ENCODE measurements at places on chromosomes 16 and 17.

DNA sequence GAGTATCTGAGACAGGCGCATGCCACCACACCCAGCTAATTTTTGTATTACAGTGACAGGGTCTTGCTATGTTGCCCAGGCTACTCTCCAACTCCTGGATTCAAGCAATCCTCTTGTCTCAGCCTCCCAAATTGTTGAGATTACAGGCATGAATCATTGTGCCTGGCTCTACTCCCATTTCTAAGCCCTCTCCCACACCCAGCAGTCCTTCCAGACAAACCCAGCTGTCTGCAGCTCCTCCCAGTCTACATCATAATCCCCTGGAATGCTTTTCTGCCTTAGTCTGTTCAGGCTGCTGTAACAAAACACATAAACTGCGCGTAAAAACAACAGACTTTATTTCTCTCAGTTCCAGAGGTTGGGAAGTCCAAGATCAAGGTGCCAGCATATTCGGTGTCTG, 144.5 kb downstream of the GRIN2A start:
- DNase-seq = no peak

GRCh38 chr17:2655546-2655945, 56.0 kb downstream of the CLUH start:
- DNase-seq = no peak

- peak; percentile 5 for DNase-seq
Observed at GRCh38 chr17:29195465-29196081, 15.4 kb upstream of the MYO18A start.

- no peak for DNase-seq
Observed at GRCh38 chr16:17555176-17555575, 84.4 kb upstream of the XYLT1 start.

GRCh38 chr17:43577664-43578403, 31.7 kb upstream of the ETV4 start:
- DNase-seq = no peak

- peak; percentile 80 for DNase-seq
Observed at GRCh38 chr17:4739122-4740024, at the start of the genes CXCL16 and ZMYND15. TSS of gene CXCL16 (minus strand) at chr17:4739928. CDS start at chr17:4739339, 589 bp downstream. TSS of gene ZMYND15 (plus strand) at chr17:4739833. CDS start at chr17:4740549, 716 bp downstream.

DNA sequence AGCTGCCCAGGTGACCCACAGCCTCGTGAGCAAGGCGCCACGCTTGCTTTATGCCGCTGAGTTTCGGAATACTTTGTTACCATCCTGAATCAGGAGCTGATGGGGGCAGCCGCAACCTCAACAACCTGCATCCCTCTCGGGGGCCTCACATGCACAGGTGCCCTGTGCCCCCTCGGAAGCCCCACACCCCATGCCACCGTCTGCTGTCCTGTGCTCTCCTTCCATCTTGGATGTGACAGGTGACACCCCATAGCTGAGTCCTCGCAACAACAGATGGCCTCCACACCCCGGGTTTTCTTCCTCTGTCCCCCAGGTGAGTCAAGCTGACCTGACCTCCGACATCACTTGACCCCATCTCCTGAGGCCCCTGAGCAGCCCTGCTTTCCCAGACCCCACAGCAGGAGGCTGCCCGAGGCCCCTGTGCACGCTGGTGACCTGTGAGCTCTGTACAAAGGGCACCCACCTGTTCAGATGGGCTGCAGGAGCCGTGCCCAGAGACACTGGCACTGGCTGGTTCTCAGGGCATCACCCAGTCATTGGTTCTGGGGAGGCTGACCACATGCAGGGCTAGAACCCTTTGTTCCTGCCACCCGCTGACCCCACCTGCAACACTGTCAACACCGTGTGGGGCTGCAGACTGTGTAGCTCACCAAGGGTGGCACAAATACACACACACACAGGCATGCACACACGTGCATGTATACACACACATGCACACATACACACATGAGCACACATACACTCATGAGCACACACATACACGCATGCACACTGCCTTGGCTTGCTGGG, 57.7 kb downstream of the RMI2 start:
- DNase-seq = no peak

- no peak for DNase-seq
Observed at GRCh38 chr16:55567382-55567781, 898 bp downstream of the CAPNS2 start.

DNA sequence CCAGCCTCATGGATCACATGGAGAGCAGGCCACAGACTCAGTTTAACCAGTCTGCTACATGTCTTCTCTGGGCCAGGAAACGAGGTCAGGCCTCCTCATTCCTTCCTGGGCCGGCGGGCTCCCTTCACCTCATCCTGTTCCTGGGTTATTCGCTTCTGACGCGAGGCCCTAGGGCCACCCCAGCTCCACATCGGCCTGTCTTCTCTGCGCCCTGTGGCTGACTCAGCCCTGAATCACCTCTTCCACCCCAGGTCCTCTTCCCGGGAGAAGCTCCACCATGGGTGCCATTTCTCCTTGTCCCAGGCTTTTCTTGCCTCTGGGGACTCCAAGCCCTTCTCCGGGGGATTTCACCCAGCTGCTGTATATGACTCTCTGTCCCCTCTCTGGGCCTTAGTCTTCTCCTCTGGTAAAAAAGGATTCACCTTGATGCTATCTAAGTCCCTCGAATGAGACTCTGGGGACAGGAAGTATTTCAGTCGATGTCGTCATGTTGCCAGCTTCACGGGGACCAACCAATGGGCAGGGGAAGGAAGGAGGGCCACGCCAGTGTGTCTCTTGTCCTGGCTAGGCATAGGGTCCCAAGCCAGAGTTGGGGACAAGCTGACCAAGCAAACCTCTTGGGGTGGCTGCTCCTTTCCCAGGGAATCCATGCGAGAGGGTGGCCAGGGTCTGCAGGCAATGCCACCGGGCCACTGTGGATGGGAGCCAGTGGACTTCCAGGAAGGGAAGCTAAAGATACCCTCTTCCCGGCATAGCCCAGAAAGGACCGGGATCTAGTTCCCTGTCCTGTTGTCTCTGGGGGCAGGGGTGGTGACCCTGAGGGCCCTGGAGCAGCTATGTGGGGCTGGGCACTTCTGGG, 58.7 kb downstream of the SOCS3 start:
- no peak for DNase-seq

DNA sequence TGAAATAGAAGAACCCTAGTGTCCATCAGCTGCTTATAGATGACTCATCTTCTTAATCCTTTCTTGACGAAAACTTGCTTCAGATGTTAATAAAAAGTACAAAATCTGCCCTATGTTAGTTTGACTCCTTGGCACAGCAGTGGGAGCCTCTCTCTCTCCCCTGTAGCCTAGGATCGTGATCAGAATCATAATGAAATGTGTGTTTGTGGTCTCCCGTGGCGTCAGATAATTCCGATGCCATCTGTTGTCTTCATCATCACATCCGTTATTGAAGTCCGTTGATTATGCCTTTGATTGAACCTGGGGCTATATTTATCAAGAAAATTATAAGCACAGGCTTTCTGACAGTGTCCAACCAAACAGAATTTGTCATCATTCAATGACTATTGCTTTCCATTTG, 102.5 kb downstream of the BMERB1 start:
- DNase-seq = no peak

DNA sequence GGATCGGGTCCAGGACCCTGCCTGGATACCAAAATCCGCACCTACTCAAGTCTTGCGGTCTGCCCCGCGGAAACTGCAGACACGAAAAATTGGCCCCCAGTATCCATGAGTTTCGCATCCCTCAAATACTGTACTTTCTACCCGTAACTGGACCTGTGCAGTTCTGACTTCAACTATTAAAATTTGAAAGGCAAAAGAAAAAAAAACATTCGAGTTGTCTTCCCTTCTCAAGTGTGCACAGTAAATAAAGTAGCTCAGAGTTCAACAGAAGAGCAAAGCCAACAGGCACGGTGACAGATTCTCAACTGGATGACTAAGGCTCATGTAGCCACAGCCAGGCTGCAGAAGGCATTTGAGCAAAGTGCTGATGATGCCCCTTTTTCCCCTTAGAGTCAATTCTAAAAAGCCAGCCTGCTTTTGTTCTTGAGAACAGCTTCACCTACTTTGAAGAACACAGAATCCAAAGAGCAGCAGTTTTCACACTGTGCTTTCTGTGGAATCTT, 32.5 kb downstream of the MARF1 start:
- no peak for DNase-seq

DNA sequence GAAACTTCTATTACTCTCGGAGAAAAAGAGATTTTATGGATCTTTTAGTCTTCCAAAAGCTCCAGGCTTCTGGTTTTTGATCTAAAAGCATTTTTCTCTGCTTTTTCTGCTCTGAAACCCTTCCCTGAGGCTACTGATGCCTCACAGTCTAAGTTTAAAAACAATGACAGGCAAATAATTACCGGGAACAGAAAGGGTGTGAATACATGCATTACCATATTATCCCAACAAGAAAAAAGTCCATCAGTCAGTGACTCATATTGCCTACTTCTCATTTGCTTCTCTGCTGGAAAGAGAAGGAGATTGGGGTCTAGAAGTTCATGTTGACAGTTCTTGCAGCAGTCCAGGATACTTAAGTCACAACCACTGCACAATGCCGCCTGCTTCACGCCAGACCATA, 482.9 kb upstream of the C16orf82 start:
- no peak for DNase-seq

DNA sequence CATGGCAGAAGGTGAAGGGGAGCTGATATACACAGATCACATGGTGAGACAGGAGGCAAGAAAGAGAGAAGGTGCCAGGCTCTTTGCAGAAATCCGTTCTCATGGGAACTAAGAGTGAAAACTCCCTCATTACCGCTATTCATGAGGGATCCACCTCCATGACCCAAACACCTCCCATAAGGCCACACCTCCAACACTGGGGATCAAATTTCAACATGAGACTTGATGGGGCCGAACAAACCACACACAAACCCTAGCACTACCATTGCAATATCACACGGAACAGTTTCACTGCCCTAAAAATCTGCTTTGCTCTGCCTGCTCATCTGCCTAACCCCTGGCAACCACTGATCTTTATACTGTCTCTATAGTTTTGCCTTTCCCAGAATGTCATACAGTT, 34.8 kb downstream of the C17orf67 start:
- peak; percentile 53 for DNase-seq

- DNase-seq = peak; percentile 99
Observed at GRCh38 chr16:84186685-84187437, at the start of gene TAF1C. TSS of gene TAF1C (minus strand) at chr16:84187057. CDS start at chr16:84184988, 2,069 bp downstream.

- DNase-seq = no peak
Observed at GRCh38 chr17:9116861-9117568, 95.7 kb downstream of the NTN1 start.
